ENCODE measurements at places on chromosomes 7 and 10.

GRCh38 chr7:17347401-17347800, 48.9 kb downstream of the AHR start:
- no peak for DNase-seq

DNA sequence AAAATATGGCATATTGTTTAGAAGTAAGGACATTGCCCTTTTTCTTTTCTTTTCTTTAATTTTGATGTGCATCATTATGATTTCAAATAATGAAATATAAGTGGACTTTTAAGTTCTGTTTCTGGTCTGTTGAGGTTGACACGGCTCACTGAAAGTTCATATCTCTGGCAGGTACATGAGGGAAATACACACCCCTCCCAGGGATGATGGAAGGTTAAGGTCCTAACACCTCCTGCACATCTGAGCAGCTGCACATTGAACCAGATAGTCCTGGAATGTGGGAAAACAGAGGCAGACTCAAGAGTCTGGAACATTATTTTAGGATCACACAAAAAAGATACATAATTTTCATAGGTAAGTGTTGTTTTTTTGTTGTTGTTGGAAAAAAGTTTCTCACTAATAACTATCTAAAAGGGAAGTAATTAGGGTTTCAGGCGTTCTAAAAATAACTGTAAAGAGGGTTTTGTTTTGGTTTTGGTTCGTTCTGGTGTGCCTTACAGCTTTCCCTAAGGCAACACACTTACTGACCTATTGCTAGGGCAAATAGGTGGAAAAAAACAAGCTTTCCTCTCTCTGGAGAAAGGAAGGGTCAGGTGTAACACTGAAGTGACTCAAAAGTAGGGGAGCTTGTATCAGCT, 201.2 kb upstream of the PRKCQ start:
- DNase-seq, result no peak

- DNase-seq, result no peak
These were observed 109.0 kb upstream of the TMEM106B start for GRCh38 chr7:12102126-12102525.

DNA sequence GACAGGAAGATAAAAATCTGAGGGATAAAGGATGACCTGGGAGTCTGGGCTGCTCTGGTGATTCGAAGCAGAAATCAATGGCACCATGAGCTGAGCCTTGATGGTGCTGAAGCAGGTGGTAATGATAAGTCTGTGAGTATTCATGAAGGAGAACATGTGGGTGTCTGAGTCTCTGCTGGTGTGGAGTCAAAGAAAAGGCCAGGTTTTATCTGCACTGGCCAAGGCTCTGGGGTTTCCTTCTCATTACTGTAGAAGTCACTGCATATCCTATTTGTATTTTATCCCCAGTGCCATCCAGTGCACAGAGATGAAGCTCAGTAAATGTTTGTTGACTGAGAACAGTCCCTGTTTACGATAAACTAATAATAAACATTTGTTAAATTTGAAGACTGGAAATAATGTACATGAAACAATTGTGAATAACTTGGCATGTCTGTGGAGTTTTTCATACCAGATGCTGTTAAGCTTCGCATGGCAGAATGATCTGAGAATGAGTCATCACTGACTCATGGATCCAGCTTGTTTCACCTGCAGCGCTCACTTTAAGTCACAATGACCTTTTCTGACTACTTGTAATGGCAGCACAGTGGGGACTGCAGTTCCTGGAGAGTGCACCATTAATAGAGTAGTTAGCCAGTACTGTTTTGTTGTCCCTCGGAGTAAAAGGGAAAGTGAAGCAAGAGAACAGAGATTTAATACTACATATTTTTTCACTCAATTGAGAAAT, 538.5 kb downstream of the HTR7 start:
- DNase-seq, result no peak

GRCh38 chr10:128825626-128826025, 641.4 kb upstream of the MGMT start:
- DNase-seq, result no peak

GRCh38 chr7:74027683-74028320, at the start of gene ELN:
ELN (plus strand) TSS chr7:74028173; CDS start chr7:74028188, 15 bp downstream.
- DNase-seq, result no peak

GRCh38 chr7:106190589-106191330, 78.6 kb upstream of the SYPL1 start:
- no peak for DNase-seq
